Bronchial smooth muscle cell (primary cell): ENCODE measurements at places on chromosomes 16 and 17. TPM values are rescaled to one million over a fixed set of nuclear protein-coding genes. Genes with fewer than 3 reads are reported as not detected.

Gene IKZF3
- total RNA-seq = under 0.01 TPM in 1 of 2 replicates, not detected in the other

Gene FBXW10
- under 0.01 TPM in 2 replicates for total RNA-seq

Gene MYH3
- total RNA-seq = 0.16 and 0.60 TPM in 2 replicates

Gene ERN2
- 0.26 and 1.3 TPM in 2 replicates for total RNA-seq

Gene HSPB9
- total RNA-seq = not detected in 2 replicates
